Activated CD8-positive, alpha-beta T cell treated with anti-CD3 and anti-CD28 coated beads, Interleukin-2, amount 10 ng/mL, durations not matched to agents 7 days and 5 days (primary cell): ENCODE measurements at places on chromosomes 5 and 9. TPM values are rescaled to one million over a fixed set of nuclear protein-coding genes. Genes with fewer than 3 reads are reported as not detected.

GRCh38 chr9:38074441-38074961, 5.5 kb upstream of the SHB start:
- no peak for DNase-seq

DNA sequence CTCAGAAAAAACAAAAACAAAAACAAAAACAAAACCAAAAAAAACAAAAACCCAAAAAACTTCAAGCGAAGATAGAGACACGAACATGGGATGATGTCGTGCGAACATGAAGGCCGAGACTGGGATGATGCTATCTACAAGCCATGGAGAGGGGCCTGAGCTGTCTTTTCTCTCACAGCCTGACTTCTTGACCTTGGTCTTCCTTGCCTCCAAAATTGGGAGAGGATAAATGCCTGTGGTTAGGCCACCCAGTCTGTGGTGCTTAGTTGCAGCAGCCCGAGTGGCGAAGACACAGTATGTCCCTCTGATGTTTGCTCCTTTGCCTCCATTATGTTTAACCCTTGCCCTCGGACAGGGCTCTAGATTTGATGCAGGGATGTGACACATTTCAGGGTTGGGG, 130.4 kb upstream of the BASP1 start:
- no peak for DNase-seq

DNA sequence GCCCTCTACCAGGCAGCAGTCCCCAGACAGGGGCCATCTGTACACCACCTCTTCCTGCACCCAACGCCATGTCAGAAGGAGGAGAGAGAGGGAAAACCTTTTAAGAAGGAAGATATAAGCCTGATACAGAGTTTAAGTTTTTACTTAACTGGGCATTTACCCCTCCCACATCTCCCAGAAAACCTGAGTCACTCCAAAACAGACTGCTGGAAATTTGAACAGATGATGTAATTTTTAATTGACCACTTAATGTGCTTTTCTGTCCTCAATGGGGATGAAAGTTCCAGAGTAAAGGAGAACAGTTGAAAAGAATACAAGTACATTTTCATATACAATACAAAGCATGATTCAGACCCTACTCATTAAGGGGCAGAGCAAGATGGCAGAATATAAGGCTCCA, 63.9 kb downstream of the TTC39B start:
- no peak for DNase-seq

GRCh38 chr5:76470976-76471375, 67.9 kb downstream of the IQGAP2 start:
- no peak for DNase-seq

GRCh38 chr5:77235846-77236721, 25.6 kb downstream of the PDE8B start:
- no peak for DNase-seq

- DNase-seq = no peak
Observed at GRCh38 chr9:116944714-116945534, 257.8 kb downstream of the TRIM32 start.

DNA sequence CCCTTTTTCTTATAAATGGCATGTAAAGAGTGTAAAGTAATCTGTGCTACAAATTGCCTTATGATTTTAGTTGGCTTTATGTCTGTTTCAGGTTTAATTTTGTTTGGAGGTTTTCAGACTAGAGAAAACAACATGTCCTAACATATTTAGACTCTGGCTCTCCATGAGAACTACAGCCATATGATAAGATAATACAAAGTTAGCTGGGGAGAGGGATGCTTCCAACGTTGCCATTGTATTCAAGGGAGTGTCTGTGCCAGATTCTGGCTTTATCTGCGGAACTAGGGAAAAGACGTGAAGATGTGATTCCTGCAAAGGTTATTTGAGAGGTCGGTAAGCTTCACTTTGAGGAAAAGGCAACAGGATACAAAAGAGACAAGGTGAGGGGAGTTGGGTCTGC, 140.0 kb upstream of the OTULINL start:
- DNase-seq = no peak

DNA sequence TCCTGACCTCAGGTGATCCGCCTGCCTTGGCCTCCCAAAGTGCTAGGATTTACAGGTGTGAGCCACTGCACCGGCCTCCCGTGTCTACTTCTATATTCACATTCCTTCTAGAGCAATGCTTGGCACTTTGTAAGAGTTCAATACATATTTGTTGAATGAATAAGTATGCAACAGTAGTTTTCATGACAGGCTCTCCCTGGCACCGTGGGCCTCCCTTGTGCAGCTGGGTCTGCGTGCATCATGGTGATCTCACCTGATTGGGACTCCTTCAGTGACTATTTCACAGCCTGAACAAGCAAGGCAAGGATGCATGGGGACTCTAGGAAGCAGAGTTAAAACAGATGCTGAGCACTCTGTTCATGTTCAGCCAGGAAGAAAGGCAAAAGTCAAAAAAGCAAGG, 6.8 kb upstream of the ZBTB34 start:
- DNase-seq = no peak

DNA sequence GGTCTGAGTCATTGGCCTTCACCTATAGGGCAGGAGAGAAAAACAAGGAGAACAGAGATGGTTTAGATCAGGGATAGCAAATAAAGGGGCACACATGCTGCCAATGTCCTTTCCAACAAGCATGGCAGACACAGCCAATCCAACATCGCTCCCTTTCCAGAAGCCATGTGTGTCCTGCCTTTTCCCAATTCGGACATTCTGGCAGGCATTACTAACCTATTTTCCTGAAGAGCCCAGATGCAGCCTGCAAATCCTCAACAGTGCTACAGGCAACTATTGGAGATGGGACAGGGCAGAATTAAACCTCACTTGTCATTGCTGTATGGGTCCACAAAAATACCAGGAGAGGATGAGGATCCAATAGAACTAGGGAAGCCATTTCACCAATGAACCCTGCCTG, 12.8 kb downstream of the PCDH1 start:
- DNase-seq = no peak

Gene CCDC183
- total RNA-seq = 0.44 TPM

Gene EFCAB9
- total RNA-seq = not detected

Gene FGF1
- not detected for total RNA-seq

Gene TRIM14
- total RNA-seq = 90.5 TPM

Gene C1QTNF3
- 3.0 TPM for total RNA-seq

Gene LRRC19
- total RNA-seq = not detected

Gene TAF11L10
- total RNA-seq = not detected
